Uterus (tissue), 4 donors: ENCODE measurements at places on chromosomes 16 and 17. TPM values are rescaled to one million over a fixed set of nuclear protein-coding genes. Genes with fewer than 3 reads are reported as not detected.

Gene NPIPB4
- 78.1 TPM for total RNA-seq

Gene SLX4
- 6.2 TPM for total RNA-seq

Gene ASPA
- total RNA-seq = 5.7 TPM

Gene CES4A
- total RNA-seq = 7.9 TPM

Gene CHST5
- 1.0 TPM for total RNA-seq

Gene CD300A
- not detected for total RNA-seq

Gene DHRS7C
- not detected for total RNA-seq

Gene KRTAP4-12
- total RNA-seq = not detected

Gene CAMKK1
- total RNA-seq = 2.6 TPM

Gene MYH1
- total RNA-seq = not detected

Gene GLP2R
- 0.28 TPM for total RNA-seq

Gene MFSD11
- 32.0 TPM for total RNA-seq

Gene TMEM88
- 38.6 TPM for total RNA-seq

Gene SPN
- 2.4 TPM for total RNA-seq

Gene KIF18B
- total RNA-seq = not detected

Gene MMP2
- total RNA-seq = 410 TPM

Gene PPP1R27
- total RNA-seq = not detected

Gene SSTR5
- not detected for total RNA-seq

Gene SHISA9
- not detected for total RNA-seq

Gene DNAH3
- 1.8 TPM for total RNA-seq

Gene GP2
- total RNA-seq = not detected

Gene PTX4
- 0.28 TPM for total RNA-seq

Gene MRM3
- 8.7 TPM for total RNA-seq

Gene MVP
- 38.4 TPM for total RNA-seq

Gene ELMO3
- total RNA-seq = not detected

Gene MYL11
- total RNA-seq = not detected

Gene BOLA2
- 7.4 TPM for total RNA-seq
